ENCODE measurements at places on chromosomes 7 and 10. TPM values are rescaled to one million over a fixed set of nuclear protein-coding genes. Genes with fewer than 3 reads are reported as not detected.

FFAR4 gene
- 0.25 TPM for total RNA-seq

GRCh38 chr10:71468363-71469094 lies 71.8 kb downstream of the CDH23 start:
- H3K4me1 ChIP-seq: no peaks in the 10 kb centered on the region
- H3K27me3 ChIP-seq: no peaks in the 10 kb centered on the region
- no peak for DNase-seq
- H3K4me3 ChIP-seq: no peak overlapping the region
- H3K36me3 ChIP-seq: no peaks in the 10 kb centered on the region

GRCh38 chr10:126669168-126669567 lies 1.3 kb downstream of the C10orf90 start:
- H3K27ac ChIP-seq: no peak overlapping the region
- H3K27me3 ChIP-seq: no peaks in the 10 kb centered on the region
- H3K4me1 ChIP-seq: no peaks in the 10 kb centered on the region
- H3K4me3 ChIP-seq: no peak overlapping the region

ALOX5 gene
- 10.9 TPM for total RNA-seq

- H3K4me1 ChIP-seq: no peaks in the 10 kb centered on the region
- no peaks in the 10 kb centered on the region for H3K27me3 ChIP-seq
- no peak overlapping the region for H3K4me3 ChIP-seq
These were observed 286.8 kb downstream of the PARD3 start for GRCh38 chr10:34528320-34528719.

GRCh38 chr10:12194752-12195271 lies 879 bp downstream of the NUDT5 start:
- peaks cover 10% of the 10 kb centered on the region for H3K36me3 ChIP-seq
- peak overlapping the region; percentile 91 for H3K27ac ChIP-seq
- peaks cover 21% of the 10 kb centered on the region for H3K4me1 ChIP-seq
- peak overlapping the region; percentile 74 for H3K4me3 ChIP-seq

- H3K27me3 ChIP-seq: no peaks in the 10 kb centered on the region
- no peak for DNase-seq
- peaks cover 26% of the 10 kb centered on the region for H3K4me1 ChIP-seq
- H3K27ac ChIP-seq: no peak overlapping the region
- no peaks in the 10 kb centered on the region for H3K36me3 ChIP-seq
These were observed 54.3 kb downstream of the PODXL start for GRCh38 chr7:131501930-131502685.

DNA sequence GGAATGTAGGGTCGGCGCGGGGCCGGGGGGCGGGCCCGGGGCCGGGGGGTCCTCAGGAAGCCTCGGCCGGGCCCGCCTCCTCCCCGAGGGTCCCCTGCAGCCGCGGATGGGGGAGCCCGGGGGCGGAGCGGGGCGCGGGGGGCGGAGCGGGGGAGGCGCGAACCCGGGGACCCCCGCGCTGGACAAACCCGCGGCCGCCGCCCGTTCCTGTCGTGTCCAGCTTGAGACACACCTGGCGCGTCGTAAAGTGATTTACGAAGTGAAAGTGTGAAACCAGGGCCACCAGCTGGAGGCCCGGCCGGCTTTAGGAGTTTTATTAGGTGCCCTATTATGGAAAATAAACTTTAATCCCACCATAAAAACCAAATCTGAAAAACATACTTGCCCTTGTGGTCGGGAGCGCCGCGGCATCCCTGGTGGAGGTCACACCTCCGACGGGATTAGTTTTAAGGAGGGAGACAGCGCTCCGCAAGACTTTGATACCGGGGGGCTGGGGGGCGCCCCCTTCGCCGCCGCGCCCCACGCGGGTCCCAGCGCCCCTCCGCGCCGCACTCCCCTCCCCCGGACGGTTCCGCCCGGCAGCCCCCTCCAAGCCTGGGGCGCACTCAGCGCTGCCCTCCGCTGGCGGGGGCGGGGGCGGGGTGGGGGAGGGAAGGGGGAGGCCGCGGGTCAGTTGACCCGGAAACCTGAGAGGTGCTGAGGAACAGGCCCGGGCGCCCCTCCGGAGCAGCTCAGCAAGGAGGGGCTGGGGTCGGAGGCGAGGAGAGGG lies 10.3 kb downstream of the MNX1 start:
- H3K27me3 ChIP-seq: peaks cover 41% of the 10 kb centered on the region
- no peak for DNase-seq
- H3K4me1 ChIP-seq: no peaks in the 10 kb centered on the region

CRPPA gene
- total RNA-seq: 3.2 TPM

GRCh38 chr10:123715546-123715945 lies 49.4 kb downstream of the GPR26 start:
- no peaks in the 10 kb centered on the region for H3K27me3 ChIP-seq
- no peaks in the 10 kb centered on the region for H3K4me1 ChIP-seq
- DNase-seq: no peak
- H3K27ac ChIP-seq: no peak overlapping the region
- no peaks in the 10 kb centered on the region for H3K36me3 ChIP-seq

DNA sequence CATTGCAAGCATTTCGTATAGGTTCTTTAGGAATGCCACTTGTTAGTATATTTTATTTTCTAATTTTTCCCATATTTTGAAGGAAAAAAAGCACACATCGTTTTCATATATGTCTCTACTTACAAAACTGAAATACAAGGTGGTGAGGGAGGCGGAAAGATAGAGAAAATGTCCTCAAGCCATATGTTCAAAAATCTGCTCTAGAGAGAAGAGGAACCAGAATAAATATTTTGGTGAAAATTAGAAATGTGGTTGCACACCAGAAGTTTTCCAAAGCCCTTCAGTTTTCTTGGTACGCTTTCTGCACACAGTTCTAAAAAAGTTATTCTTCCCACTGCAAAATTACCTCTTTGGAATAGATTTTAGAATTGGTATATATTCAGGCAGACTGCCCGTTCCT lies 107.4 kb upstream of the RHOBTB1 start:
- no peak overlapping the region for H3K27ac ChIP-seq
- H3K4me3 ChIP-seq: no peak overlapping the region
- H3K27me3 ChIP-seq: no peaks in the 10 kb centered on the region
- no peaks in the 10 kb centered on the region for H3K4me1 ChIP-seq

- H3K27ac ChIP-seq: no peak overlapping the region
- peaks cover 6% of the 10 kb centered on the region for H3K36me3 ChIP-seq
- H3K4me3 ChIP-seq: no peak overlapping the region
- H3K4me1 ChIP-seq: peaks cover 15% of the 10 kb centered on the region
- DNase-seq: no peak
- no peaks in the 10 kb centered on the region for H3K27me3 ChIP-seq
These were observed 6.2 kb upstream of the TRIP6 start for GRCh38 chr7:100860702-100861615.

DYNC1I1 gene
- total RNA-seq: 0.74 TPM

GRCh38 chr10:35422228-35422627 lies 85.9 kb downstream of the CCNY start:
- no peak overlapping the region for H3K4me3 ChIP-seq
- H3K27me3 ChIP-seq: no peaks in the 10 kb centered on the region
- peaks cover 33% of the 10 kb centered on the region for H3K4me1 ChIP-seq
- no peak for DNase-seq
- no peak overlapping the region for H3K27ac ChIP-seq
- no peaks in the 10 kb centered on the region for H3K36me3 ChIP-seq

DNA sequence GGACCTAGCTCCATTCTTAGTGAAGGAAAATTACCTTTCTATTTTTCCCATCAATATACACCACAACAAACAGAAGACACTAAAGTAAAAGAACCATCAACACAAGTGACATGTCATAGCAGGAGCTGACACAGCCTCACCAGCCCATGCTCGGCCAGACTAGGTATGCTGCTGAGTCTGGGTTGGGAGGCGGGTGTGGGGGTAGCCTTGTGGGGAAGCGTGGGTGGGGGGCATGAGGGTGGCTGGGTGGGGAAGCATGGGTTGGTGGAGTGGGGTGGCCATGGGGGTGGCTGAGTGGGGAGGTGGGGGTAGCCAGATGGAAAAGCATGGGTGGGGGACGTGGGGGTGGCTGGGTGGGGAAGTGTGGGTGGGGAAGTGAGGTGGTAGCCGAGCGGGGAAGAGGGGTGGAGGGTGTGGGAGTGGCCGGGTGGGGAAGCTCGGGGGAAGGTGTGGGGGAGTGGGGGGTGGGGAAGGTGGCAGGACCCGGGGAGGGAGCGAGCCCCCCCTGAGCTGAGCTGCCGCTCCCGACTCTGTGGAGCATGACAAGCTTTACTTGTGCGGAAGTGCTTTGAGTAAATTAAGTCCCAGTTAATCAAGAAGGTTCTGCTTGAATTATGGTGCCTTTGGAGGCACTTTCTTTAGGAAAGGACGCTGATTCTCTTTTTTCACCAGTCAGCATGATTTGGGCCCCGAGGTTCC lies 294.6 kb upstream of the ZNF32 start:
- no peak overlapping the region for H3K27ac ChIP-seq
- no peaks in the 10 kb centered on the region for H3K36me3 ChIP-seq
- no peak overlapping the region for H3K4me3 ChIP-seq
- no peaks in the 10 kb centered on the region for H3K4me1 ChIP-seq
- no peaks in the 10 kb centered on the region for H3K27me3 ChIP-seq
- no peak for DNase-seq

DNA sequence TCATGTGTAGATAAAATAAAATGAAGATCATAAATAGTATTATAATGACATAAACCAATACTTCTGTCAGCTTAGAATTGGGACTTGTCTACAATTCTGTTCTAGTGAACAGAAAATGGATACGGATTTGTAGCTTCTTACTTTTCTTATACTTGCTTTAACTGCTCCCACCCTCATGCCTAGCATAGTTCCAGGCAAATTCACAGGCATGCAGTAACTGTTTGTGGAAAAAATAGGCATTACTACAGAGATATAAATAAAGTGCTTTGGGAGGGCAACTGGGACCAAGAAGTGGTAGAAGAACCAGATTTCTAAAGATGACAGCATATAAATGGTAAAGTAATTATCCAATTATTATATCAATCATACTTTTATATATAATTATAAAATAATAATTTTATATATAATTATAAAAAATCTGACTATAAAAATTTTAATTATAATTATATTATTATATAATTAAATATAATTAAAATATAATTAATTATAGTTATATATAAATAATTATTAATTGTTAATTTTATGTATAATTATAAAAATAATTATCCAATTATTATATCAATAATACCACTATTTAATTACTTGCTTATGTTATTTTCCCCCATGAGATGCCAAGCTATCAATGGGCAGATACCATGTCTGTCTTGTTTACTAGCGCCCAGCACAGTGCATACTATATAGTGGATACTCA lies 144.1 kb downstream of the NOC3L start:
- H3K4me3 ChIP-seq: no peak overlapping the region
- no peaks in the 10 kb centered on the region for H3K36me3 ChIP-seq
- H3K4me1 ChIP-seq: no peaks in the 10 kb centered on the region
- H3K27ac ChIP-seq: no peak overlapping the region
- no peaks in the 10 kb centered on the region for H3K27me3 ChIP-seq

DNA sequence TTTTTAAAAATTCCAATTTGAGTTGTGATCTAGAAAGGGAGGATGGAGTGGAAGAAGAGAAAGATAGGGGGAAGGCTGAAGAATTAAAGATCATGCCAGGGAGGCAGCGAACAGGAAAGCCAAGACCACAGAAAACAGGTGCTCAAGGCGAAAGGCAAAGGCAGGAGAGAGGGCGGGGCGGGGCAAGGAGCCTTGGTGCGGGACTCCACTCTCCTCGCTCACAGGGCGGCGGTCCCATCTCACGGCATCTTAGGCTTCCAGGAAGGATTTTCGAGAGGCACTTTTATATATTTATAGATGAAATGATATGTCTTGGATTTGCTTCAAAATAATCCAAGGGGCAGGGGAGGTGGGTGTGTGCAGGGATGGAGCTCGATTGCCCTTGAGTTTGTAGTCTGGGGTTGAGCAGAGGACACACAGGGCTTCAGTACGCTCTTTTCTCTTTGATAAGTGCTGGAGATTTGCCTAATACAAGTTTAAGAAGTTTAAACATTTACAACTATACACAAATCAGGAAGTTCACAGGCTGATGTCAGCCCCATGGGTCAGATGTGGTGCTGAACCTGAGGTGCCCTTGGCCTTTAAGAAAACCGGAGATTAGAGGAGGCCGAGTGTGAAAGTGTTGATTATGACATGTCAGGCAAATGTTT lies 161.1 kb downstream of the PRKAG2 start:
- H3K4me3 ChIP-seq: no peak overlapping the region
- no peak for DNase-seq
- H3K27ac ChIP-seq: no peak overlapping the region
- no peaks in the 10 kb centered on the region for H3K36me3 ChIP-seq
- H3K4me1 ChIP-seq: no peaks in the 10 kb centered on the region
- H3K27me3 ChIP-seq: no peaks in the 10 kb centered on the region

HIBADH gene
- total RNA-seq: 81.1 TPM

DNA sequence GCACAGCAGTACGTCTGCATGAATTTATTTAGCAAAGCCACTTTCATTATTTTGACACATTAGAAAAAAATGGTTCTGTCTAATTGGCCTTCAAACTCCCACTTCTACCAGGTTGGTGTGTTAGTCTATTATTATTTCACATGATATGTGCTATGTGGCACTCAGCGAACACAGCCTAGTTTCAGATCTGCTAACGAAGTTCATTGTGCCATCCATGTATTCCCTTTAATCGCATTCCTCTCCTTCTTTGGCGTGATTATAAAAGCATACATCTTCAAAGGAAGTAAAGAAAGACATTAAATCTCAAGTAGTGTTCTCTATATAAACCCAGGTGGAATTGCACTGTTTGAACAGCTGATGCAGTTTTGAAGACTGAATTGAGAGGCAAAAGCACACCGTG lies 96.4 kb upstream of the CACNA2D1 start:
- H3K27me3 ChIP-seq: no peaks in the 10 kb centered on the region
- no peak overlapping the region for H3K4me3 ChIP-seq
- no peak overlapping the region for H3K27ac ChIP-seq
- DNase-seq: no peak
- no peaks in the 10 kb centered on the region for H3K36me3 ChIP-seq

DNA sequence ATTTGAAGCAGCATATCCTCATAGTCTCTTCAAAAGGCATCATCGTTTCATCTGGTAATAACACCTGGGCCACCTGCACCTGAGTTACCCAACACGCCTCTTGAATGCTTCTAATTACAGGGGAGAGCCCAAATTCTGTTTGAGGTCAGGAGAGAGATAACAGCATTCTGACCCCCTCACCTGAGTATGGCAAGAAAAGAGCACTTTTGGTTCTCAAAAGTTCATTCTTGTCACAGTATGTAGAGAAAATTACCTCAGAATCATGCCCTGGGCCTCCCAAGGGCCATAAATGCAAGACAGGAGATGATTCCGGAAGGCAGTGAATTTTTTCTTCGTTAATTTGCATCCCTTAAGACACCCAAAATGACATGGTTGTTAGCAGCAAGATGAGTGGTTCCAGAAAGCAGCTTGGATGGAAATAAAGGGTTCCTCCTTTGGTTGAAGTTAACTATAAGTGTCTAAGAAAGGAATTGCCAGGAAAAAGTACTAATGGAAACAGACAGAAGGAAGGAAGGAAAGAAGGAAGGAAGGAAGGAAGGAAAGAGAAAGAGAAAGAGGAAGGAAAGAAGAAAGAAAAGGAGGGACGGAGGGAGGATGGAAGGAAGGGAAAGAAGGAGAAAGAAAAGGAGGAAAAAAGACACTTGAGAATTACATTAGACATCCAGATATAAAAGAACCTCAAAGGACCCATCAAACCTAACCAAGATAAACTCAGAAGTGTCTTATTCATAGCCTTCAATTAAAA lies 228.4 kb upstream of the RHOBTB1 start:
- H3K4me3 ChIP-seq: no peak overlapping the region
- no peaks in the 10 kb centered on the region for H3K27me3 ChIP-seq
- DNase-seq: no peak
- H3K36me3 ChIP-seq: no peaks in the 10 kb centered on the region

FEZF1 gene
- total RNA-seq: not detected

All from right lobe of liver (tissue), 6 donors.